ENCODE measurements at places on chromosomes 5 and 9. TPM values are rescaled to one million over a fixed set of nuclear protein-coding genes. Genes with fewer than 3 reads are reported as not detected.

The TAF11L5 gene
- not detected for total RNA-seq

The HNRNPH1 gene
- total RNA-seq, result 957 TPM

The ELOVL7 gene
- 0.93 TPM for total RNA-seq

The FAM221B gene
- not detected for total RNA-seq

The PDE6A gene
- not detected for total RNA-seq

The NIM1K gene
- total RNA-seq, result 0.68 TPM

The SLC34A3 gene
- not detected for total RNA-seq

The CCNI2 gene
- total RNA-seq, result 62.0 TPM

The STARD4 gene
- 85.5 TPM for total RNA-seq

The PCDHGC5 gene
- total RNA-seq, result not detected

The MXD3 gene
- 32.5 TPM for total RNA-seq

The SV2C gene
- total RNA-seq, result 0.07 TPM

The NPDC1 gene
- 57.3 TPM for total RNA-seq

The AHRR gene
- total RNA-seq, result 20.0 TPM

The ARAP3 gene
- 8.7 TPM for total RNA-seq

The CNTNAP3B gene
- not detected for total RNA-seq

The OR1J1 gene
- not detected for total RNA-seq

The OR2K2 gene
- not detected for total RNA-seq

The INPP5E gene
- 23.2 TPM for total RNA-seq

The SOX30 gene
- total RNA-seq, result 0.12 TPM

The SELENOP gene
- total RNA-seq, result not detected

The CTXN3 gene
- total RNA-seq, result not detected

The PRLR gene
- not detected for total RNA-seq

The ANXA1 gene
- total RNA-seq, result 125 TPM

The DBH gene
- total RNA-seq, result not detected

The AGXT2 gene
- total RNA-seq, result not detected

The ADAMTS2 gene
- total RNA-seq, result not detected

The ACTBL2 gene
- not detected for total RNA-seq

The PCDHA11 gene
- total RNA-seq, result not detected

The LAMC3 gene
- total RNA-seq, result 0.02 TPM

The SHC3 gene
- total RNA-seq, result not detected

The BARHL1 gene
- total RNA-seq, result not detected

The ORM1 gene
- not detected for total RNA-seq

The FOXD4L5 gene
- 0.32 TPM for total RNA-seq

The MTAP gene
- 42.3 TPM for total RNA-seq

The AJM1 gene
- total RNA-seq, result 8.8 TPM

The CD74 gene
- total RNA-seq, result 1,476 TPM

The WNT8A gene
- not detected for total RNA-seq

The SEMA6A gene
- total RNA-seq, result 0.15 TPM

Data from T-helper 1 cell treated with Interleukin-12 subunit alpha and Interleukin-12 subunit beta and Interleukin-4 antibody, amounts not matched to agents 30 ng/mL and 1 ng/mL, for 36 hours (primary cell).